ENCODE measurements at places on chromosomes 5 and 9.

DNA sequence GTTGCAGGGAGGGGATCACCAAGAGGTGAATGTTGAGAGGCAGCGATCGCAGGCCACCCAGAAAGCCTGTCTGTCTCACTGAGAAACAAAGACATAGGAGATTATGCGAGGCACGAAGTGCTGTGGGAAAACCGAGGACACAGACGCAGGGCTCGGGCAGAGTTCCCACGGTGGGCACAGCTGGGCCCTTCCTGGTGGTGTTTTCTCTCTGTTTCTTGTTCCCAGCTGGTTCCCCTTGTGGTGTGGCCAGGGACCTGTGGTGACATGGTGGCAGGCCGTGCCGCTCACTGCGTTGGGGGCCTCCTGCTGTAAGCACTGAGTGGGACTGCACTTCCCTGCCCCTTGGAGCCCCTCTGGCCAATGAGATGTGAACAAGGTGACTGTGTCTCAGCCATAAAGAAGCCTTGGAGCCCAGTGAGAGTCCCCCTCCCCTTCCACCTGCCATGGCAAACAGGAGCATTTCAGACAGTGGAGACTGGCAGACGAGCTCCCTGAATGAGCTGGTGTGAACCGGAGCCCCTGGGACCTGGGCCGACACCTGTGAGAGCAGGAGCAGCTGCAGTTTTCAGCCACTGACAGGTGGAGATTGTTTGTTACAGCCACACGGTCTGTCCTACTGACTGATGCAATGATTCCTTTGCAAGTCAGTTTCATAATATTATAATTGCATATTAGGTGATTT is 13.2 kb upstream of the IRX4 start:
- no peak for DNase-seq

GRCh38 chr5:57635146-57635777 is 152.7 kb upstream of the ACTBL2 start:
- DNase-seq, result no peak

DNA sequence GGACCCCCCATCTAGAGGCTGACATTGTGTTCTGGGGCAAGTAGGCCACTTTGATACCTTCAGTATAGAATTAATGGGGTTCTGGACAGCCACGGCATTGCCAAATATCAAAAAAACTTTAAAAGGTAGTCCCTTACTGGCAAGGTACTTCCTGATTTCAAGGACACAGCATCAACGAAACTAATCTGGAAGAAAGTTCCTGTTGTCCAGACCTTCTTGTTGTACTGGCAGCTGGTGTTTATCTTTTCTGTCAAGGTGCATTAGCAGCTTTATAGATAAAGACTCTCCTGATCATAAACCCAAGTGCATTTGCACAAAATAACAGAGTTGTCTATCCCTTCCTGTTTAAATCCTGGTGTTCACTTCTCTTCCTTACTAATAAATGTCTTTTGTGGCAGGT is 23.7 kb upstream of the GOLGA1 start:
- no peak for DNase-seq

DNA sequence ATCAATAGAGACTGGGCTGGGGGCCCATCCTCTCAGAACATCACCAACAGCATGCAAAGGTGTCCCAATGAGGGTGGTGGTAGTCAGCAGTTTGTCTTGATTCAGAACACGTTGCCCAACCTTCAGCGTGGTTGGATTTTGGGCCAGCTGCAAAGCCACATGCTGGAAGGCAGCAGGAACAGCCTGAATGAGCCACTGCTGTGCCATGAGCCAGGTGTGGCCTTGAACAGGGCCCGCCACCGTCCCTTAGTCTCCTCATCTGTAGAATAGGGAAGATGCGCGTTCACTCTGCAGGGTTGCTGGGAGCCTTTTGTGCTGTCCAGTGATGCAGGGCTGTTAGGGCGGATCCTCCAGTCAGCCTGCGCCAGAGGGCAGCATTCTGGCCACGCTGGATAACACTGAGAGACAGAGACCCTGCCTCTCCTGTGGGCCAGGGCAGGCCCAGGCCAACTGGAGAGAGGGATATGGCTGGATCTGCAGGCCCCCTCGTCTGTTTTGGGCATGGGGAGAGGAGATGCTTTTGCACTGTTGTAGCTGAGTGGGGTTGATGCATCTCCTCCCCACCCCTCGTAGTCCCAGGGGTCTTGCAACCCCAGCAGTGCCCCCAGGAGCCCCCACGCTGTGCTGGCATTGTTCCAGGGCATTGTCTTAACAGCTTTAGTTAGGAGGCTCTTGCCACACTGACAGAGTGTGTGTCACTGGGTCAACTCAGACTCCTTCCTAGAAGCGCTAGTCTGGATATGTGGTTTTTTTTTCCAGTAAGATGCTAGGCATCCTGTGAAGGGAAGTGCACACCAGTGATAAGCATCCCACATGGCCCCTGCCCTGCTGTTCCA is 42.1 kb downstream of the SLC46A2 start:
- DNase-seq, result no peak

- no peak for DNase-seq
Observed at GRCh38 chr5:124910354-124911016, 164.0 kb upstream of the ZNF608 start.

DNA sequence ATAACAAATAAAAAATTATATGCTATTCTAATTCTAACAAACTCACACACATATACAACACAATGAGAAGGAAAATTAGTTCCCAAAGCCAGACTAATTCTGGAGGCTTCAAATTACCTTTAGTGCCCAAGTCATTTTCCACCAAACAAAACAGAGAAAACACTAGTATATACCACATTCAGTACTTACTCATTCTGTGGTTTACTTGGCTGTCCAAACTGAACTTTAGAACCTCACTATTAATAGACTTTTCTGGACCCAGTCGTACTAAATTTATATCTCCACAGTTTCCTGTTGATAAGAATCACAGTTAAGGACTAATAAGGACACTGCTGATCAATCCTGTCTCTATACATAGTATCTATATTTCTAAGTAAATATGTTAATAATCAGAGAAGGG is 66.4 kb downstream of the SETX start:
- DNase-seq, result no peak

DNA sequence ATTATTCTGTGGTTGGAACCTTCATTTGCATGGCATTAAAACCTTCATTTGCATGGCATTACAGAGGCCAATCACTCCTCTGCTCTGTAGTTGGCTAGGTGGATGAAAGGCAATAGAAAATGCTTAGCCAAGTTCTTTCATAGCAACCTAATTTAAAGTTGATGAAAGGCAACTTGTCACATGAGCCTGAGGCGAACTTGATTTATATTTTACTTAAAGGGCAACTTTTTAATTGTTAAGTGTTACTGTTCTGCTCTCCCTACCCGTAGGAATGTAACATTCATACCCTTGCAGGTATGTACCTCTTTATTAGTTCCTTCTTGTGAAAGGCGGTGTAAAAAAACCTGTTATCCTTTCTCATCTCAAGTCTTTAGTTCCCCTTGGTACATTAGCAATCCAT is 7.9 kb upstream of the ERMP1 start:
- DNase-seq, result no peak

GRCh38 chr9:99436616-99437015 is 214.5 kb downstream of the SEC61B start:
- DNase-seq, result no peak

DNA sequence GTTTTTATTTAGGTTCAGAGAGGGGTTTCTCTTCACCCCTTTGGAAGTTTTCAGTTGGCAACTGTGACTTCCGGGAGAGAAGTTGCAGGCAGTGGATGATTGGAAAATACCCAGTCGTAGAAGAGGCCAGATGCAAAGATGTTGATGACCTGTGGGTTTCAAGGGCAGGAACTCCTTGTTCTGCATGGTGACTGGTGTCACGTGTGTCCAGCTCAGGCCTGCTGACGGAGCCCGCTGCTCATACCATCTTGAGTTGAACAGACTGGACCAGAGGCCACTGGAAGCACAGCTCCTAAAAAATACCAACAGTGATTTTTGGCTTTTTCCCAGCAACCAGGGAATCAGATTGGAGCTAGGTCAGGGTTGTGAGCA is 243.9 kb upstream of the KLF4 start:
- no peak for DNase-seq

GRCh38 chr5:32339878-32340277 is 27.1 kb upstream of the MTMR12 start:
- no peak for DNase-seq

- no peak for DNase-seq
Observed at GRCh38 chr9:93148721-93149120, 14.7 kb upstream of the NINJ1 start.

DNA sequence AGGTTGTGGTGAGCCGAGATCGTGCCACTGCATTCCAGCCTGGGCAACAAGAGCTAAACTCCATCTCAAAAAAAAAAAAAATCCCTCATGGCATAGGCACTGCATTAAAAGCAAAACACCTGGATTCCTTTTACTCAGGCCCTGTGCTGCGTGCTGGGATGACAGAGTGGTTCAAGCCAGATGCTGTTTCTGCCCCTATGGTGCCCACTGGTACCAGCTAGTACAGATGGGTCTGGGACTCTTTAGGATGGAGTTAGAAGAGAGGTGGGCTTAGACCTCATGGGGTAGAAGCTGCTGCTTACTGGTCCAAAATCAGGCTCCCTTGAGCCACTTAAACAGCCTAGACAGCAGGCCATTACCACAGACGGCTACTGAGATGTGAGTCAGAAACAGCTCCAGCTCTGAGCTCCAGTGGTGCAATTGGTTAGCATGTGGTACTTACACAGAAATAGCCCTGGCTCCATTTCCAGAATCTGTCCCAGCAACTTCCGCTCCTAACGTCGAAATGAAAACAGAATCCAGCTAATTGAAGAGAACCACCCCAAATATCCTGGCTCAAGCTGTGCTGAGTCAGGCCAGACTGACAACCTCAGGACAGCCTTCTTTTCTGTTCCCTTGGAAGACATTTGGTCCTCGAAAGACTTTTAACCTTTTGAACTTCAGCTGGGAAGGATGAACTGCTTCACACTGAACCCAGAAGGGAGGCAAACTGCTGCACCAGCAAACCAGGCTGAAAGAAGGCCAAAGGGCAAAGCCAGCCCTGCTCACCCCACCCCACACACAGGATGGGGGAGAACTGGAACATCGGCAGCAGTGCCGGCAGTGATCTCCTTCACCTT is 15.5 kb downstream of the C5orf15 start:
- no peak for DNase-seq

DNA sequence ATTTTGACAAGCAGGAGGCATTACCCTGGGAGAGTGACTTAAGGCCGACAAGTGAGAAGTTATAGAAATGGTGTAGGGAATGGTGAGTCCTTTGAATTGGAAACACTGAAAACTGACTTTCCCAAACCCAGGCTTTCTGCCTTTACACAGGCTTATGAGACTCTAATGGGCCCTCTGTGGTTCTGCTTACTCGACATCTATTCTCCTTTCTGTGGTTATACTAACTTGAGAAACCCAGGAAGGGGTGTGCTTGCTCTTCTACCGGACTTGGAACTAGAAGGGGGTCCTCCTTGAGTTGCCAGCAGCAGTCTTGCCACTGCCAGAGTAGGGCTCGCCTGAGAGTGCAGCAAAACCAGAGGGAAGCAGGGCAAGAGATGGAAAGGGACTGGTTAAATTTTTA is 63.3 kb downstream of the FYB1 start:
- no peak for DNase-seq

DNA sequence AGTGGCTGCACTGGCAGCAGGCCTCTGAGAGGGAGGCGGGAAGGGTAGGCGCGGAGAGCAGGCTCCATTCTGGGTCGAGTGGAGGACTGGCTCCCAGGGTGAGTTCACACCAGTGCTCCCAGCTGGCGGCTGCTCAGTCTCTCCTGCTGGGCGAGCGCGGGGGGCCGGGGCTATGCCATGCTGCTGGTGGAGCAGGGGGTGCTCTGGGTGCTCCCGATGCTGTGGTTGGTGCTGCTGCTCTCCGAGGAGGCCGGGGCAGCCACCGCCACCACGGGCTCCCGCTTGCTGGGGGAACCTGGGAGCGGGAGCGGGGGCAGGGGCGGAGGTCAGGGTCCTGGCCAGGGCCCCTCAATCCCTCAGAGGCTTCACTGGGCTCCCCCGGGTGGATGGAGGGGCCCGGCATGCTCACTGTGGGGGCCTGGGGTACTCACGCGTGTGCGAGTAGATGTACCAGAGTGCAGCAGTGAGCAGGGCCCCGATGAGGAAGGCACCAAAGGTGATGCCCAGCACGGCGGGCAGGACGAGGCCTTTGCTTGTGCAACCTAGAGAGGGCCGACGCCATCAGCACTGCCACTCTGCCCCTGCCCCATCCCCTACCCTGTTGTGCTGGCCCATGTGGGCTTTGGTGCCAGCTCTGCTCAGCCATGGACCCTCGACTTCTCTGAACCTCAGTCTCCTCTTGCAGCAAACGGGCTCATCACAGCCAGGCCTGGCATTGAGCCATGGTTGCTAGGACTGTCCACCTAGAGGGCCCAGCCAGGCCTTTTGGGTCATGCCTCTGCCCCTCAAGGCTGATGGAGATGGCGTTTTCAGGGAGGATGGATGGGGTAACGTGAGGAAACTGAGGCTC is 13.1 kb downstream of the FPGS start:
- DNase-seq, result no peak

DNA sequence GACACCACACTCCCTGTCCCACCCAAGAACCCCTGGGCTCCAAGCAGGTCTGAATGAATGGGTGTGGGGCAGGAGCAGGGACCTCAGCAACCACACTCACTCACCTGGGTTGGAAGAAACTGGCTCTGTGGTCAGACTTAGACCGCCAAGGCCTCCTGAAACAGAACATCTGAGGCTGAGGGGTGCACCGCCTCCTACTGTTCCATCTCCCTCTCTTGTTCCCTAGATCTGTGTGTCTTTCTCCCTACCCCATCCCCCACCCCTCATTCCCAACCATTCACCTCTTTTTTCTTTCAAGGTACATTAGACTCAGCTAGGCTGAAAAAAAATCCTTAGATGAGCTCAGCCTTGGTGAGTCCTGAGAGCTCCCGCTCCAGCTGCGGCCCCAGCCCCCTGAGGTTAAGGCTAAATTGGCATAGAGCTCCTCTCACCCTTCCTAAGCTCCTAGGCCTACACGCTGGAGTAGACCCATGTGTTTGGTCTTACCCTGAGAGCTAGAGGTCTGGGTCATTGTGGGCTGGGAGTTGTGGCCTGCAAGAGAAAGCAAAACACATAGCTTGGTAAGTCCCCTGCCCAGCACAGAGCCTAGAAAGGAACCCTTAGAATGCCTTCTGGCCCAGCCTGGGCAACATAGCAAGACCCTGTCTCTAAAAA is 4.8 kb downstream of the ECSCR start:
- DNase-seq, result no peak

DNA sequence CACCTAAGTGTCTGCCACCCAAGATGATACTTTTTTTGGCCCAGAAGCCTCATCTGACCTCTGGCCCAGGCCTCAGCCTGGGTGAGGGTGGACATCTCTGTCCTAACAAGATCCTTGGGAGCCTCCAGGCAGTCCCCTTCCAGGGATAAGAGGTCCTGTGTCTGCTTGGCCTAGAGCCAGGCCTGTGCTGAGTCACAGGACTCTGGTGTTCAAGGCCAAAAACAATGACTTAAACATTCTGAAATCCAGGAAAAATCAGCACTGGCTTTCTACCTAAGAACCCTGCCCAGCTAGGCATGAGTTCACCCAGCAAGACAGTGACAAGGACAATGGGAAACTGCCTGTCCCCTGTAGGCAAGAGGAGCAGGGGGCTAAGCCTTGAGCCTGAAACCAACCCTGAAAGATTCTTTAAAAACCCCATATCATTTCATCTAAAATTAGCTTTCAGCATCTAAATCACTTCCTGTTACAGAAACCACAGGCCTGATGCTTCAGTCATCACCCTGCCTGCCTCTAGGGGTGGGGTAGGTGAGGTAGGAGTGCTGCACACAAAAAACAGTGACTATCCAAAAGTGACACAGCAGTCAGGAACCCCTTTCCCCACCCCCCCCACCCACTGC is 29.9 kb downstream of the CSF2 start:
- DNase-seq, result peak; percentile 60

All from activated CD8-positive, alpha-beta memory T cell treated with anti-CD3 and anti-CD28 coated beads, Interleukin-2, amount 50 U/mL, for 4 hours (primary cell).